ENCODE measurements at places on chromosomes 2 and 18.
A peak's percentile ranks its signal among the peaks of the same experiment; 100 is the strongest.

GRCh38 chr18:11585596-11585995 is 23.8 kb upstream of the SLC35G4 start:
- DNase-seq: no peak

- no peak for DNase-seq
Observed at GRCh38 chr2:151374436-151374835, 17.0 kb downstream of the TNFAIP6 start.

- DNase-seq: peak; percentile 35
Observed at GRCh38 chr2:65300134-65300760, 72.6 kb downstream of the ACTR2 start.

DNA sequence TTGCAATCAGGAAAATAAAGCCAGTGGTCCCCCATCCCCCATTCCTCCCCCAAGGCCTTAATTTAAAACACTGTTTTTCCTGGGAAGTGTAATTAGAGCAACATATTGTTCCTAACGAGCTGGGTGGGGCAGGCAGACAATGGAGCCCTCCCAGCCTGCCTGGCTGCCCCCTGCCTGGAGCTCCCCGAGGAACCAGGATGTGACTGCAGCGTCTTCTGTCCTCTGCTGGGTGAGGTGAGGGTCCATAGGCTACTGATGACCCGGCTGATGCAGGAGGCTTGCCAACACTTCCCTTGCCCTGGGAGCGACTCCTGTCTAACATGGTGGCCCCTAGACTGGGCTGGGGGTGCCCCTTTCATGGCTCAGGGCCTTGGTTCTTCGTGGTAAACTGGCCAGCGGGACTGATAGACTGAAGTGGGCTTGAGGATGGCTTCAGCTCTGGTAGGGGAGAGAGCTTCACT is 152.4 kb downstream of the DYSF start:
- DNase-seq: no peak

GRCh38 chr2:207331674-207332073 is 165.9 kb upstream of the KLF7 start:
- DNase-seq: no peak

- no peak for DNase-seq
Observed at GRCh38 chr2:26612522-26613240, 28.5 kb downstream of the CIB4 start.

DNA sequence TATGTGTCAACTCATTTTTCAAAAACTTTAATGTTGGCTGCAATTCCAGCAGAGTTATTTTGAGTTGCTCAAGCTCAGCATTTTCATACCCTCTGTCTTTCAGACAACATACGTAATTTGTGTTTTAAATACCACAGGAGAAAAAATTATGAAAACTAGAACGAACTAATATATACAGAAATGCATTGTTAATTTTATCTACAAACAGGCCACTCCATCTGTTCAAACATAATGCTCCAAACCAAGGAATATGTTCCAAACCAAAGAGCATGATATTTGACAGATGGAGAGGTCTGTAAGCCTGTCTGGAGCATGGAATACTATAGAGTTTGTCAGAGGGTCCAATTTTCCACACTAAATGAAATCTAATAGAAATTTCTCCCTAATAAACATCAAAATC is 536.2 kb upstream of the FSIP2 start:
- no peak for DNase-seq

GRCh38 chr2:158460632-158461297 is 4.0 kb downstream of the PKP4 start:
- no peak for DNase-seq

GRCh38 chr2:134086594-134087219 is 167.2 kb upstream of the MGAT5 start:
- DNase-seq: no peak

- DNase-seq: no peak
Observed at GRCh38 chr2:241641631-241642030, 4.1 kb downstream of the ATG4B start.

DNA sequence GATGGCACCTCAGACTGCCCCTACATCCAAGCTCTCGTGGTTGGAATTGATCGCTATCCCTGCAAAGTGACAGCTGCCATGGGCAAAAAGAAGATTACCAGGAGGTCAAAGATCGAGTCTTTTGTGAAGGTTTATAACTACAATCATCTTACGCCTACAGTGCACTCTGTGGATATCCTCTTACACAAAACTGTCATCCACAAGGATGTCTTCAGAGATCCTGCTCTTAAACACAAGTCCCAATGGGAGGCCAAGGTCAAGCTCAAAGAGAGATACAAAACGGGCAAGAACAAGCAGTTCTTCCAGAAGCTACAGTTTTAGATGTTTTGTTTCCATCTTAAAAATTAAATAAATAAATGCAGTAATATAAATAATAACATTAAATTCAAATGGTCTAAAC is 45.4 kb downstream of the INO80D start:
- DNase-seq: no peak

GRCh38 chr2:236919209-236919608 is 166.5 kb upstream of the COPS8 start:
- DNase-seq: no peak

- no peak for DNase-seq
Observed at GRCh38 chr2:150484006-150484405, 3.5 kb downstream of the RND3 start.

DNA sequence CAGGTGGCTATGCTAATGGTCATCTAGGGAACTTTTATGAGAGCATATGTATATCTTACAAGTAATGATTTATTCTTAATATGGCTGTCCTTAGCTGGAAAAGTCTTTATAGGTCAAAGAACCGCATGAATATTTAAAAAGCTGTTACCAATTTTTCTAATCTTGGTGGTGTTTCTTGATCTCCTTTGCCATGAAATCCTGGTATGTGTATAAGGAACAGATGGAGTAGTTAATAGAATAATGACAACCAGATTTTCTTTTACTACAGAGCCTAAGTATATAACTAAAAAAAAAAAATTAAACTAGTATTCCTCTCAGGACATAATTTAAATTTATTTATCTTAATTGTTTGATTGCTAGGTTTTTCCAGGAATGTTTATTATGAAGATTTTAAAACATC is 74.5 kb downstream of the RHBDD1 start:
- no peak for DNase-seq

Measured in iPS-NIHi11 (cell line).